Activated CD8-positive, alpha-beta memory T cell treated with anti-CD3 and anti-CD28 coated beads, Interleukin-2, amount 10 ng/mL, durations not matched to agents 7 days and 5 days (primary cell): ENCODE measurements at places on chromosomes 4 and X. TPM values are rescaled to one million over a fixed set of nuclear protein-coding genes. Genes with fewer than 3 reads are reported as not detected.

TEX11 gene
- not detected for total RNA-seq

MAMLD1 gene
- 11.9 TPM for total RNA-seq

IGSF1 gene
- total RNA-seq, result not detected

HDX gene
- total RNA-seq, result 1.5 TPM

ASMT gene
- 1.2 TPM for total RNA-seq

AGA gene
- 18.2 TPM for total RNA-seq

DCAF8L2 gene
- not detected for total RNA-seq

IL13RA2 gene
- not detected for total RNA-seq

DDX53 gene
- not detected for total RNA-seq

CPZ gene
- total RNA-seq, result not detected

CLCN5 gene
- total RNA-seq, result 5.3 TPM

TMEM164 gene
- total RNA-seq, result 22.2 TPM
